Fibroblast of pulmonary artery (primary cell): ENCODE measurements at places on chromosomes 5 and 9.
A peak's percentile ranks its signal among the peaks of the same experiment; 100 is the strongest.

- DNase-seq: peak; percentile 68
Observed at GRCh38 chr9:87193925-87194868, 246.9 kb upstream of the GAS1 start.

GRCh38 chr9:14452539-14452938, 138.6 kb upstream of the NFIB start:
- DNase-seq: no peak

- DNase-seq: no peak
Observed at GRCh38 chr5:108521011-108521700, 139.3 kb upstream of the FBXL17 start.

DNA sequence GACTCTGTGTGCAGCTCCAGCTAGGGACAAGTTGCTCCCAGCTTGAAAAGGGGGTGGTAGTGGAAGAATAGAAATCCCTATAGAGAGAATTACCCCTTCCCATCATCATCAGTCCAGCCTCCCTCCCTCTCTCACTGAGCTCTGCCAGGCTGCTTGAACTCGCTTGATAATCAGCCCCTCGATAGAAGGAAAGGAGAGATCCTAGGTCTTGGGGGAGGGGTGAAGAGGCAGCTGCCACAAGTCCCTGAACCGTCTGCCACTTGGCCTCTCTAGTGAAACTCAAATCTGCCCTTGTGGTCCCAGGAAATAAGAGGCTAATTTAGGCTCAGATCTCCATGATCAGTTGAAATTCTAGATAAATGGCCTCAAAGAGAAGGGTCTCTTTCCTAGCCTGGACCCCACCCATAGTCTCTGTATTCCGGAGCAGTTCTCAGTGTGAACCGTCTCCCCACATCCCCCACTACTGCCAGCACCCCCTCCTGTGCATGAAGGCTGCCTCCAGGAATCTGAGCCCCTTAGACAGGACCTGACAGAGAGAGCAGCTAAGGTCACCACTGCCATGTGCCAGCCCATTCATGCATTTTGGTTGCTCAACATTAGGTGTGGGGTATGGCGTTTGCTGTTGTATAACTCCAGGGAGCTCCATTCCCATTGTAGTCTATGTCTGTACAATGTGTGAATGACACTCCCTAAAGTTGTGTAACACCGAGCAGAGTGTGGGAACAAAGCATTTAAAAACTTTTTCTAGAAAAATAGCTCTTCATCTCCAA, 5.5 kb downstream of the DNAJB5 start:
- peak; percentile 93 for DNase-seq

- peak; percentile 54 for DNase-seq
Observed at GRCh38 chr5:132688536-132689339, 14.9 kb downstream of the IL4 start.

DNA sequence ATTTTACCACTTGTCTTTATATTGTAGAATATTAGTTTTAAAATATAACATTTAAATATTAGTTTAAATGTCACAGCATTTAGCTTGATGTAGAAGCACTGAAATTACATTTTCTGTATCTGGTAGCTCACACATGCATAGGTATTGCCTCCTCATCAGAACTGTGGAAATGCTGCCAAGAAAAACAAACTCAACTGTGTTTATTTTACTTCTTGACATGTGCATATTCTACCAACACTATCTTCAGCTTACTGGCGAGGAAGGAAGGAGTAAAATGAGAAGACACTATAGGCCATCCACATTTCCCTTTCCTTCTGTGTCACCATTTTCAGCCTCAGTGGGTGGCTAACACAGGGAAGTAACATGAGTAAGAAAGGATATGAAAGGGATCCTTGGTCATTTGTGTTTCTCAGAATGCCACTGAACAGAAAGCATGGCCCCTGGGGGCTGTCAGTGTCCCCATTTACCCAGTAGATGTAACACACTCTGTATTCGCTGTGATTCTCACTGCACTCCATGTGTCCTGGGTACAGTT, 81.0 kb upstream of the HTR4 start:
- no peak for DNase-seq
